ENCODE measurements at places on chromosomes 11 and 22.

DNA sequence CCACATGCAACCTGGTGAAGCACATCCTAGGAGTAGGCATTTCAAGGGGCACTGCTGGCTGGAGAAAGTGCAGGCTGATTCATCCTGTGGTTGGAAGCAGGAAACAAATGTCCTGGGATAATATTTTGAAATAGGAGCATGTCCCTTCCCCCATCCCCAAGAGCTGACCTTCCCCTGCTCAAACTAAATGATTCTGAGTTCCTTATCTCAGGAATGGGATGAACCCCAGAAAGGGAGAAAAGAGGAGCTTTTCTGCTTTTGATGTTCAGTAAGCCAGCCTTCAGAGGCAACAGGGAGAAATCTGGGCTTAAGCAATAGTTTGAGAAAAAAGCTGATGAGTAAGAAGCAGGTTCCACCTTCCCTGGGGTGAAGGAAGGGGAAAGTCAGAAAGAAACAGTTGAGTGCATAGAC, 19.5 kb upstream of the SPON1 start:
- DNase-seq, result no peak

DNA sequence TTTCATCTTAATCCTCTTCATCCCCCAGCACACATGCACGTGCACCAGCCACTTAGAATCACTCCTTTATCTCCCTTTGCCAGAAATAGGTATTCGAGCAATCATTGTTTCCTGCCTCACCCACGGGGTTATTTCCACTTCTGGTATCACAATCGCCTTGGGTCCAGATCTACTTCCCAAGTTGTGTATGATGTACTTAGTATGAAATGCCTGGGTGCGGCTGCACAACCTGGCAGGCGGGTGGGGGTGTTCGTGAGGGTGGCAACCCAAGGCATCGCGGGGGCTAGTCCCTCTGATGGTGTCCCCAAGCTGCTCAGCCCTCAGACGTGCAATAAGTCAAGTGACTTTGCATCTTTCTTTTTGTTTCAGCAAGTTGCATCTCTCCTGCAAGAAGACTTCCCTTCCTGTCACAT, 475.6 kb downstream of the MIAT start:
- no peak for DNase-seq

DNA sequence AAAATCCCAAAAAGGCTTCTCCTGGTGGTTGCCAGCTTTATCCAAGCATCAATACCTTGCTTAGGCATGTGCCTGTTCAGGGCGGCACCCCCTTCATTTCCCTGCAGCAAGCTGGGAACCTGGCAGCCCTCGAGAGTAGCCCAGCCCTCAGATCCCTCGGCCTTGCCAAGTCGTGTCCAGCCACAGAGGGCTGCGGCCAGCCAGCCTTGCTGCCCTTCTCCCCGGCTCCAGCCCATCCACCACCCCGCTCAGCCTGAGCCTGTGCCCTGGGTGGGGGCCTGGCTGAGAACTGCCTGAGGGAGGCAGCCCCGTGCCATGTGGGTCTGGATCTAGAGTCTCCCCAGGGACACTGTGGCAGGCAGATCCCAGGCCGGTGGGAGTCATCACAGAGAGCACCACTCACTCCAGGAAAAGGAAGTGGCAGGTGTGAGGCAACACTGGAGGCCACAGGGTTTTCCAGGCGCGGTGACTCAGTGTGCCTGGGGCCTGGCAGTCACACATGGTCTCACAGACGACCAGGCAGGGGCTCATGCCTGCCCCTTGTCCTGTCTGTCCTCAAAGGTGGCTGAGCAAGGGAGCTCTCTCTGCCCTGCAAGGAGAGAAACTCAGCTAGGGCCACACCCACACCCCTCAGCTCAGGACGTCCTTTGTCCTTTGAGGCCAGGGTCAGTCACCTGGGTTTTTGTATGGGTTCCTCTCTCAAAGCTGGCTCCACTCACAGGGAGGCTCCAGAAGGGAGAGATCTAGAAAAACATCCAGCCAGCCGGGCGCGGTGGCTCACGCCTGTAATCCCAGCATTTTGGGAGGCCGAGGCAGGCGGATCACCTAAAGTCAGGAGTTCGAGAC, 12.2 kb upstream of the CDC42BPG start:
- no peak for DNase-seq

- no peak for DNase-seq
Observed at GRCh38 chr11:110878513-110878912, 166.3 kb upstream of the ARHGAP20 start.

- DNase-seq, result peak; percentile 76
Observed at GRCh38 chr11:613369-613968, 2.3 kb downstream of the IRF7 start.

DNA sequence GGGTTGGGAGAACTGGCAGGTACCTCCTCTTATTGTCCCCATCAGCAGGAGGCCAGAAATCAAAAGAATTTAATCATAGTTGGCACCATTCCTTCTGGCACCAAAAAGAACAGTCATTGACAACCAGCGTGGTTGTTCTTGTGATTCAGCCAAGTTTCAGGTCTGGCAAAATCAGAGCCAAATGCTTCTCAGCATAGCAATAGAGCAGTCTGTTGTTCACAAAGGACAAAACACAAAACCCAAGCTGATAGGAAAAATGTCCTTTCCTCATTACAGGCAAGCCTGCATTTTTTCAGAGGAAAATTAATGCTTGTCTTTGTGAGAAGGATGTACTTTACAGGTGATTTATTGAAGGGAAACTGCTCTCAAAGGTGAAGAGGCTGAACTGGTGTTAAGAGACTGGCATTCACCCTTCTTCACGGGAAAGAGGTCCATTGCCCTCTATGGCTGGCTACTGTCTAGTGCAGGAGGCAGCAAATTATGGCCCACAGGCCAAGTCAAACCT, 241.8 kb upstream of the ARHGAP42 start:
- DNase-seq, result no peak

DNA sequence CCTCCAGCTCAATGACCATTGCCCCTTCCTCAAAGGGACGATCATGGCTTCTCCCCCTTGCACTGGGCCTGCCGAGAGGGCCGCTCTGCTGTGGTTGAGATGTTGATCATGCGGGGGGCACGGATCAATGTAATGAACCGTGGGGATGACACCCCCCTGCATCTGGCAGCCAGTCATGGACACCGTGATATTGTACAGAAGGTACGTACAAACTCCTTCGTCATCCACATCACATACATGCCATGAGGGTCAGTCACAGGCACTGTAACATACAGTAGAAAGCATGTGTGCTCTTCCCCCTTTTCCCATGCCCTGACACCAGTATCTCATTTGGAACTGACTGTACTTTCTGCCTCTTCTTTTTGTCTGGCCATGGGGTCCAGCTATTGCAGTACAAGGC, 4.0 kb downstream of the TAF10 start:
- no peak for DNase-seq

- no peak for DNase-seq
Observed at GRCh38 chr11:128658502-128658901, 35.4 kb upstream of the FLI1 start.

- no peak for DNase-seq
Observed at GRCh38 chr11:47234669-47235100, 13.9 kb downstream of the ACP2 start.

DNA sequence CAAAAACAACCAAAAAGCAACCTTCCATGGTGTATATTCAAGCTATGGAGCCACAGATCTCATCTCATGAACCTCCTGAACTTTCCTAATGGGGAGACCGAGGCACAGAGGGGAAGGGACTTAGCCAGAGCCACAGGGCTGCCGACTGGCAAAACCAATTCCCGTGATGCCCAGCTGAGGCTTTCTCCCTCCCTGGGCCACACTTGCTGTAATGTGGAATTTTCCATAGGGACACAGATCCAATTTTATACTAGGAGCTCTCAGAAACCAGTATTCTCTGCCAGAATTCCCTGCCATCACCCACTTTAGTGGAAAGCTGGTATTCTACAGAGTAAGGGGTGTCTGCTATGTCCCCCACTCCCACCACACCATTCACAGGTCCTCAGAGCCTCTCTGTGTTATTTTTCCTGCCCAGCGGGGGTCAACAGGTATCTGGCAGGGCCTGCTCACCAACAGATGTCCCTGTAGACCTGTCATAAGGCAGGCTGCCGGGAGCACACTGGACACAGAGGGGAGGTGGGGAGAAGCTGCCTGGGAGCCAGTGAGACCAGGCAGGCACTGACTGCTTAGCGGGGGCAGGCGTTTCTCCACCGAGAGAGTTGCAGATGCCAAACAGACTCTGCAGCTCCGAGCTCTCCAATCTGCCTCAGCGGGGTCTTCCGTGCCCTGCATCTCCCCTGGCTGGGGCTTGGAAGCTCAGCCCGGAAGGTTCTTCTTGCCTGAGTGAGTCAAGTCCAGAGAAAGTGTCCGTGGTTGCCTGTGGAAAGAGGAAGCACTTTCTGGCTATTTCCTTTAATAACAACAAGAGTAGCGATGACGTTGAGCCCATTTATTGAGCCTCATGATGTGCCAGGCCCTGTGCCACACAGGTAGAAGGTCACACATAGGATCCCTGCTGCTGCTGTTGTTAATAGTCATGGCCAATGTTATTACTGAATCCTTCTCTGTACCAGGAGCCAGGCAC, 26.3 kb downstream of the RPS6KA4 start:
- DNase-seq, result no peak

GRCh38 chr22:27839057-27839660, 37.6 kb upstream of the MN1 start:
- no peak for DNase-seq

- no peak for DNase-seq
Observed at GRCh38 chr22:33447733-33448132, 389.6 kb upstream of the SYN3 start.
